ENCODE measurements at places on chromosomes 3 and 15. TPM values are rescaled to one million over a fixed set of nuclear protein-coding genes. Genes with fewer than 3 reads are reported as not detected.

GRCh38 chr3:185792955-185793354 is 31.9 kb downstream of the IGF2BP2 start:
- DNase-seq = no peak

DNA sequence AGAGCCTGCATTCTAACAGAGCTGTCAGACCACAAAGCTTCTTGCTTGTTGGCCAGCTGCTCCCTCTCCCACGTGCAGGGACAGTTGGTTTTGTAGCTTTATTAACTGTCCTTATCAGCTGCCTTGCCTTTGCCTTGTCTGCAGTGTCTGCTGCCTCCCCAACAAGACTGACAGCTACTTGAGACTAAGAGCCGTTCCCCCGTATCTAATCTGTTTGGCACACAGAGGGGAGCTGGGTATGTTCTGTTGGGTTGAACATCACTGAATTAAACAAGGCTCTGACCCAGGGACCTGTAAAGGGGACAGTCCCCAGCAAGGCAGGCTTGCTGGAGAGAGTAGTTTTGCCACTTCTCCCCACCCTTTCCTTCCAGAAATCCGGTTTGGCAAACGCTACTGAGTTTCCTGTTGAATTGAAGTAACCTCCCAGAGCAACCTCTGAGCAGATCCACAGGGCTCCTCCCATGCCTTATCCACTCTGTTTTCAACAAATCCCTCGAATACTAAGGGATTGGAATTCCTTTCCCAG is 116.1 kb downstream of the ANP32A start:
- no peak for DNase-seq

GRCh38 chr3:190266913-190267290 is 55.3 kb downstream of the CLDN1 start:
- DNase-seq = no peak

Gene ZNF80
- total RNA-seq = not detected

DNA sequence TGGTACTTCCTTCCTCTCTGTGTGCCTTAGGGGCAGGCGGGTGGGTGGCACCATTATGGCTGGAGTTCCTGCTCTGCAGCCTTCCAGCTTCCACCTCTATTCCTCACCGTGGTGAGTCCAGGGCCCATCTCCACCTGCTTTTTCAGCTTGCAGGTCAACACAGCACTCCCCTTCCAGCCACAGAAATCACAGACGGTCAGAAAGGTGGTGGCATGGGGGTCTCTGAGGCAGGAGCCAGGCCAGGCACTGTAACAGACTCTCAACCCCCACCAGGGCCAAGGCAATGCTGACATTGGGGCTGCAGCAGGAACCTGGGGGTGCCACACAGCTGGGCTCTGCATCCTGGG is 16.6 kb downstream of the KLF15 start:
- DNase-seq = no peak

GRCh38 chr3:45549961-45550360 is 44.6 kb upstream of the LIMD1 start:
- no peak for DNase-seq

- DNase-seq = no peak
Measured at GRCh38 chr3:137852391-137852830, 88.3 kb downstream of the SOX14 start.

All from kidney epithelial cell (primary cell).